ENCODE measurements at places on chromosomes 7 and 10.
A peak's percentile ranks its signal among the peaks of the same experiment; 100 is the strongest.

GRCh38 chr10:88592906-88593305 lies 6.3 kb downstream of the LIPJ start:
- DNase-seq, result no peak

DNA sequence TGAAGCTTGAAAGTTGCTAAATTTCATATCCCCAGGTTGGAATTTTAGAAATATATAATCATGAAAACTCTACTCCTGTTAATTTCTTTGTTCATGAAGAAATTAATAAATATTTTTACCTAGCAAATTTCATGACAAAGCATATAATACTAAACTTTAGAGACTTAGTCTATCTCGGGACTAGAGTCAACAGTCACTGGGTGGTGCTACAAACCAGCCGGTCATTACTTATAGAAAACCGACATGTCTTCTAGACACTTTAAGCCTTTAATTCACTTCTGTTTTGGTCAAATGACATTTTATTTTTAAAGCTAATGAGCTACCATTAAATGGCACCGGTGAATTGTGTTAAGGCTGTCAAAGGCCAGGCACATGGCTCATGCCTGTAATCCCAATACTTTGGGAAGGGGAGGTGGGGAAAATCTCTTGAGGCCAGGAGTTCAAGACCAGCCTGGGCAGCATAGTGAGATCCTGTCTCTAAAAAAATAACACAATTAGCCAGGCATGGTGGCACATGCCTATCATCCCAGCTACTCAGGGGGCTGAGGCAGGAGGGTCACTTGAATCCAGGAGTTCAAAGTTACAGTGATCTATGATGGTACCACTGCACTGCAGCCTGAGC lies 270.1 kb downstream of the CACNA2D1 start:
- peak; percentile 40 for DNase-seq

DNA sequence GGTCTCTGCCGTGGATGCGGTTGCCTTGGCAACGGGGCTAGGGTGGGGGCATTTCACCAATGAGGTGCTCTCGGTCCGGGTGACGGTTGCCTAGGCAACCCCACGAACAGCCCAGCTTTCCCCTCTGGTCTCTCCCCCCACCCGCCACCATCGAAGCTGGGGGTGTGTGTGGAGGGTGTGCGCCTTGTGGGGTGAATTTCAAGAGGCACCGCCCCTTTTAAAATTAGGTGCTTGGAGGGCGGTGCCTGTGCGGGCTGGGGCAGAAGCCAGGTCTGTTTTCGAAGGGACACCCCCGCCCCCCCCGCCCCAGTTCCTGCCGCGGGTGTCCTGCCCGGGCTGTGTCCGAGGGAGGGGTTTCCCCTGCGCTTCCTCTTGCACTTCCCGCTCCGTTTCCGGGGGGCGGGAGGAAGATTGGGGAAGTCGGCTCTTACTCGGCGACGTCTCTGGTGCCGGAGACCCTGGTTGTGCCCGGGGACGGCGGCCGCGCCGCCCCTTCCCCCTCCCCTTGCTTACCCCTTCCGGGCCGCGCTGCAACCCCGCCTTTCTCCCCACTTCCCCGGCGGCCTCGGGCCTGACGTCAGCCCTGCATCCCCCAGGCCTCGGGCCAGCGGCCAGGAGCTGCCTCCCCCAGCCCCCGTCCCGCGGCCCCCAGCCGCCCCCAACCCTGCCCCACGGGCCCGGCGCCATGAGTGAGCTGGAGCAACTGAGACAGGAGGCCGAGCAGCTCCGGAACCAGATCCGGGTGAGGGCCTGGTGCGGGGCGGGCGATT lies 2.2 kb downstream of the GNB2 start:
- peak; percentile 78 for DNase-seq

GRCh38 chr10:72075376-72076115 lies 12.8 kb downstream of the SPOCK2 start:
- DNase-seq, result no peak

DNA sequence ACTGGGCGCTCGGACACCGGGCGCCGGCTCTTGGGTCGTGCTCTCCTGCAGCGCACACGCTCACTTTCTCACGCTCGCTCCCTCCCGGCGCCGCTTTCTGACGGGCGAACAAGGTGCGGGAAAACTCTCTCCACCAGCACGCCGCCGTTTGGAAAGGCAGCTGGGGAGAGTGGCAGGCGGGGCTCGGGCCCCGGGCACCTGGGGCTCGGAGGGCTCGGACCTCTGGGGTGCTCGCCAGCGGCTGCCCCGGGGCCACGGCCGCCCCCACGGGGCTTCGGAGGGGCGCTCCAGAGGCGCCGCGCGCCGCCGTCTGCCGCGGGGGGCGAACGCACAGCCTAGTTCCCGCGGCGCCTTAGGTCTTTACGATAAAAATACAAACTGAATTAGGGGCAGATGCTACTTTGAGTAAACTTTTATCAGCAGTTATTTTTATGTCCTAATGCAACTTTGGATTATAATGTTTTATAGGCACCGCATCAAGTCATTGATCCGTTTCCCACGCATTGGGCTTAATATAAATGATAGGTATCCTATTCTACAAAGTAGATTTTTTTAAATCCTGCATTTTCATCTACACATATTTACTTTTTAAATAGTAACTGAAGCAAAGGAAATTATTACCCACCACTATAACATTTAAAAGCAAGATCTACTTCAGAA lies 535 bp upstream of the EPC1 start:
- DNase-seq, result peak; percentile 50

GRCh38 chr7:50774319-50774718 lies 8.4 kb downstream of the GRB10 start:
- DNase-seq, result no peak

DNA sequence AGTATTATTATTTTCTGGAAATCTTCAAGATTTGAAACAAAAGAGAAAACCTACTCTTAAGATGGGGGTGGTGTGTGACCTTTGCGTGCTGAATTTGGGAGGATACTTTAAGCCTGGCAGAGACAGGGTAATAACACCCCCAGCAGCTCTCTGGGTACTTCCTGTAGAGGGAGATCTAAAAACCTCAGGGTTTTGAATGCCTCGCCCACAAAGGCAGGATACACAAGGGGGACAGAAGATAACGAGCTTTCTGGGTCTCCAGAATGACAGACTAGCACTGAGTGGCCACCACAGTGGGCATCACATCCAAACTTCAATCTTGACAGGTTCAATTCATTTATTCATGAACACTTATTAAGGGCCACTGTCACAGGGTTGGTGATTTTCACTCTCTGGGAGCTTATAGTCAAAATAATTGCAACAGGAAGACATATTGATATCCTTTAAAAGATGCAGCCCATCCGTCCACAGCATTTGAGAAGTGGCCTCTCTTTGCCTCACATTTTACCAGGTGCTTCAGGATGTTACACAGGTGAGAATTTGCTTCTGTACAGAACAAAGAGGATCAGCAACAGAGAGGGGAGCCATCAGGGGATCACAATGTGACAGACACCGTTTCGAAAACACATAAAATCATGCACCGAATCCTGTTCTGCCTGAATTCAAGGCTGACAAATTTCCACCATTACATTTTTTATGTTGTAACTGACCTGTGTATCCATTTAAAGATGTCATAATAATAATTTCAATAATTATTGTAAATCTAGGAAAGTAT lies 14.3 kb downstream of the CPA1 start:
- DNase-seq, result no peak

DNA sequence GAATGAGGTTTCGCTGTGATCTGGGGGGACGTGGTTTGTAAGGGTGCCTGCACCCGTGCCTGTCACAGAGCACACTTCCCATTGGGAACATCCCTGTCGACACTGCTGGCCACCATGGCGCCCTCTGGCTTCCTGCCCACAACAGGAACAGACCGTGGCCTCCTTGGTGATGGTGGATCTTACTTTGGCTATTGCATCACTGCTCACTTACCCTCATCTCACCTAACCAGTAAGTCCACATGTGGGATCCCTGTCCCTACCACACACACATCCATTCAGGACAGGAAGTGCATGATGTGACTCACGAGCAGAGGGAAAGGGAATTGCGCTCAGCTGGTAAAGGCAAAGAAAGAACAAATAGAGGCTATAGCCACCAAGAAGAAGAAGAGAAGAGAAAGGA lies 26.2 kb upstream of the SEC61G start:
- DNase-seq, result no peak

DNA sequence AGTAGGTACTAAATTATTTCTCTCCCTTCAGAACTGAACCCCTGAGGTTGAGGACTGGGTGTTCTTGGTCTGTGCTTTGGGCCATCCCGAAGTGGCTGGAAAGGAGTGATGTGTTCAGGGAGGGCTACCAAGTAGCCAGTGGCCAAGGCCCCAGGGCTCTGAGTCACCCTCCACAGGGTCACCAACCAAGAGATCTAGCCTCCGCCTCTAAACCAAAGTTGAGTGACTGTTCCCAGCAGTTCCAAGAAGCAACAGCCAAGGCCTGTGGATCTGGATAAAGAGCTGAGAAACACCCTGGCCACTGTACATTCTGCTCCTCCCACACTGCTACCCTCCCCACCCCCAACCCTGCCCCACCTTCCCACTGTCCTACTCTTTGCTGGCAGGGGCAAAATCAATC lies 35.5 kb upstream of the KCNMA1 start:
- no peak for DNase-seq

- no peak for DNase-seq
Observed at GRCh38 chr10:56895306-56895705, 534.2 kb upstream of the ZWINT start.

- no peak for DNase-seq
Observed at GRCh38 chr10:66649626-66650025, 276.2 kb upstream of the LRRTM3 start.

- DNase-seq, result no peak
Observed at GRCh38 chr7:83872501-83872900, 223.6 kb upstream of the SEMA3E start.

DNA sequence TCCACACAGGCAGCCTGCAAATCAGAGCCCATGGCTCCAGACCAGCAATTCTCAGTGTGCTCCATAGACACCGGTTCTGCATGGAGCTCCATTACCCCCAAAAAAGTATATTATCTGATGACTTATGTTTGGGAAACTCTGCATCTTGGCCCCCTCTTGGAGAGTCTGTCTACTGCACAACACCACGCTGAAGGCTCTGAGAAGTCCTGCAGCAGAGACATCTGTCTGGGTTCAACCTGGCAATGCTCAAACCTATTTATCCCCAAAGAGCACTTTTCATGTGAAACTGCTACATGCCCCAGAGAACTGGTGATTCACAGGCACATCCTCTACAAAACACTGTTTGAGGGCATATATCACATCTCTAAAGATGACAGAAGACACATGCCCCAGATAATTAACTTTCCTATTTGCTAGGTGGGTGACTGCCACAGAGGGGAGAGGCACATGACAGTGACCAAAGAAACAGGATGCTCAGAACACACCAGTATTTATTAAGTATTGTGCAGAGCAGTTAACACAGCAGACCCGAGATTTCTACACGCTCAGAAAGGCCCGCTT lies 83.8 kb downstream of the DLG5 start:
- DNase-seq, result no peak

GRCh38 chr10:95742485-95742884 lies 13.5 kb upstream of the ENTPD1 start:
- DNase-seq, result no peak

DNA sequence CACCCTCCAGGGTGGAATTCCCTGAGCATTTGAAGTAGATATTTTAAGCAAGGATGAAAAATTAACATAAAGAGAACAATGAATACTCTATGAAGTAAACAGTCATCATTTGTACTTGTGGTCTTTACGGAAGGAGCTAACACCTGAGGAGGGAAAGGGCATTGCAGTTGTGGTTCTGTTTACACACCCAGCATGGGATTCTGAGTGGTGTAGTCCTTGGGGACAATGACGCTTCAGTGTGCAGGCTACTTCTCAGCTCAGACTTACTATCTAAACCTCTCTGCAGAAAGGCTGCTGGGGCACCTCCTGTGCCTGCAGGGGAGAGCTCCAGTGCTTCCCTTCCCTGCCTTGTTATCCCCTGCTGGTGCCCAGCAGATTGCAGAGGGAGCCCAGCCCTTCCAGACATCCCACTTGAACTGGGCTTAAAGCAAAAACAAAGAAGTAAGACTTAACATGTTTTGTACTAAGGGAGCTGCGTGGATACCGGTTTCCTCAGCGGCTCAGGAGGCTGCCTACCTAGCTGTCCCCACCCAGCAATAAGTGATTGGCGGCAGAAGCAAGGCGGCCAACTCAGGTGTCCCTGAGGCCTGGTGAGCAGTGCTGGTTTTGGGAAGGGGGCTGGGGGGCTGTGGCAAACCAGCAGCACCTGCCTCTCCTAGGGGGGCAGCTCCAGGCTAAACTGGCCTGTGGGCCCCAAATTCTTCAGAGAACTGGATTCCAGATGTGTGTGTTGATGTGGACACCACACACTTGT lies 89.1 kb downstream of the CELF2 start:
- no peak for DNase-seq

GRCh38 chr7:26675143-26675887 lies 189.1 kb downstream of the SKAP2 start:
- DNase-seq, result no peak

- DNase-seq, result peak; percentile 15
Observed at GRCh38 chr7:149804106-149804505, 30.7 kb upstream of the ZNF467 start.

DNA sequence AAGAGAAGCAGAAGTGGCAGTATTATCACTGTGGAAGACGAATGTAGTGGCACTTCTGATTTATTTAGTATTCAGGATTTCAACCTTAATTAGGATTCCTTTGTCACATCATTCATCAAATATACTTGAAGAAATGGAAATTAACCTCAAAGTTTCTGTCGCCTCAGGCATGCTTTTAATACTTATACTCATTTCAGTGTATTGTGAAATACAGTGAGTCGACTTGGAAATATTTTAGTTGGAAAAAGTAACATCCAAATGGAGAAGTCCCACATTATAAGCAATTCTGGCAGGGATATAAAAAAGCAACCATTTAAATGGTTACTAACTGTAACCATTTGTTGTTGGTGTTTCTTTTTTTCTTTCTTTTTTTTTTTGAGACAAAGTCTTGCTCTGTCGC lies 648.8 kb downstream of the ARL4A start:
- DNase-seq, result no peak

DNA sequence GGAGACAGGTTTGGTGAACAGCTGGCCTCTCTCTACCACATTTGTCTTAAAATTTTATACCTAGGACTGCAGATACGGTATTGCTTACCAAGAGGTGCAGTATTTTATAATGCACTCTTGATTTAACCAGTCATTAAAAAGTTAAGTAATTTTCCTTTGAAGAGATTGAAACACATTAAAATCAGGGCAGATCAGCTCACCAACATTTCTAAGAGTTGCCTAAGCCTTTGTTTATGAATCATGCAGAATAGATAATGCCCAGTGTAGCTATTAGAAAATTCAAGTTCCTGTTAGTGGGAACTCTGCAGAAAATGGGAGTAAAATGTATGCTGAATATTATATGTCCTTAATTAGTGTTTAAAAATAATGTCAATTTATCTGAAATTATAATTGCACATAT lies 140.2 kb upstream of the PRPS1L1 start:
- no peak for DNase-seq

Data from NCI-H82 (cell line).